ENCODE measurements at places on chromosomes 7 and 10.

DNA sequence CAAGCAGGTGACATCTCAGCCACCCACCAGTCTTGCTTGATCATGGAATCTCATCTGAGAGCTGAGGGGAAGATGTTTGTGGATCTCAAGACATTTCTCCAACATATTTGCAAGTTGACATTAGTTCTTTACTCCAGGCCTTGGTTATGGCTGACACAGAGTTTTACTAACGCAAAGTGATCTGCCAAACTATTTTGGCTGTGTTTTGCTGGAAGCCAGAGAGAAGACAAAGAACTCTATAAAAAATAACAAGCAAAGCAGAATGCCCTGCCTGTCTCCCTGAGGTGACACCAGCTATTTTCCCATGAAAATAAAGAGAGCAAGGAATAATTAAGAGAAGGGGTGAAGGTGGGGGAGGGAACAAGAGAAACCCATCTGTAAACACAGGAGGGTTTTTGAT lies 286.4 kb downstream of the WDR11 start:
- no peak for DNase-seq

DNA sequence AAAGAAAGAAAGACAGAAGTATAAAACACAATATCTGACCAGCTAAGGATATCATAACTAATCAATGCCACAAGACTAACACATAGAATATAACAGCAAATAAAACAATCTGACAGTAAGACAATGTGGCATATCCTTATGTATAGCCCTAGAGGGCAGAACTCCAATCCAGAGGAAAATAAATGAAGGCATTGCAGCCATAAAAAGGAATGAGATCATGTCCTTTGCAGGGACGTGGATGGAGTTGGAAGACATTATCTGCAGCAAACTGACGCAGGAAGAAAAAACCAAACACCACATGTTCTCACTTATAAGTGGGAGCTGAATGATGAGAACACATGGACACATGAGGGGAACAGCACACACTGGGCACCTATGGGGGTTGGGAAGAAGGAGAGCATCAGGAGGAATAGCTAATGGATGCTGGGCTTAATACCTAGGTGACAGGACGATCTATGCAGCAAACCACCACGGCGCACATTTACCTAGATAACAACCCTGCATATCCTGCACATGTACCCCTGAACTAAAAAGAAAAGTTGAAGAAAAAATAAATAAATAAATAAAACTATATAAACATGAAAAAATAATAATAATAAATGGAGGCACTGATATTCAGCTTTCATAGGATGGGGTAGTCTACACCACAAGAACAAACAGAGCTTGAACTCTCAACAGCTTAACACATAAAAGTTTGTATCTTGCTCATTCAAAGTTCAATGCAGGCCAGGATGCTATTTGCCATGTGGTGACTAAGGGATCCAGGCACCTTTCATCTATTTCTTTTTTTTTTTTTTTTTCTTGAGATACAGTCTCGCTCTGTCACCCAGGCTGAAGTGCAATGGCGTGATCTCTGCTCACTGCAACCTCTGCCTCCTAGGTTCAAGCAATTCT lies 66.1 kb upstream of the KAT6B start:
- DNase-seq, result no peak

DNA sequence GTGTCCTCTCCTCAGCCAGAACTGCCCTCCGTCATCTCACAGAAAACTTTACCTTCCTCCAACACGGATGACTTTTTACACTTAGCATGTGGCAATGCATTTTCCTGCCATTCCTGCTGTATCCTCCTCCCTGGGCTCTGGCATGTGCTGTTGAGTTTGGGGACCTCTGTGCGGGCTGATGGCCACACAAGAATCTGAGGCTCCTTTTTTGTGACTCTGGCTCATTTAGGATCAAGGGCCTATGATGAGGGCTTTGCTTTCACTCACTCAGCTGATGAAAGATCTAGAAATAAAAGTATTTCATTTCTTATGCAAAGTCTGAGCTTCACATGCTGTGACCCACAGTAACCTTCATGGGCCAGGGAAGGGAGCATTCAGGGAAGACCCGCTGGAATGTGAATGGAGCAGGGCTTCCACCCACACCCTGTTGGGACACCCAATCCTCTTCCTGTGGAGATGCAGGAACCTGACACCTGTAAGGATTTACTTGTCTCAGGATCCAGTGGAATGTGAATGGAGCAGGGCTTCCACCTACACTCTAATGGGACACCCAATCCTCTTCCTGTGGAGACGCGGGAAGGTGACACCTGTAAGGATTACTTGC lies 500.3 kb upstream of the MKI67 start:
- DNase-seq, result no peak

- DNase-seq, result no peak
Observed at GRCh38 chr7:47951374-47951773, 3.1 kb upstream of the PKD1L1 start.

DNA sequence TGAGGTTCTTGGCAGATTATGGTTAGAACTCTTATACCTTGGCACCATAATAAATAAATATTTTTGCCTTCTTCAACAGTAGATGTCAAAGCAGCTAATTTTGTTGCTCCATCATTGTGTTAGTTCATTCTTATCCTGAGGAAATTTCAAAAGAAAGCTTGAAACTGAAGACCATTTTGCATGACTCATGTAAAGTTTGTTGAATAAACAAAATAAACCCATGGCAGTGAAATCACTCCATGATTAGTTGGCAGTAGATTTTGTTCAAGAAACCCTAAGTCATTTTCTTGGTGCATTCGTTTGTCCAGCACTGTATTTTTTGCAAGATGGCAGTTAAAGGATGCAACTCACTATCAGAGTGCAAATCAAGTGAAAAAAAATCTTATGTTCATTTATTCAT lies 91.6 kb downstream of the HECW1 start:
- DNase-seq, result no peak

- DNase-seq, result peak; percentile 9
Observed at GRCh38 chr7:18647582-18647981, 152.0 kb downstream of the HDAC9 start.

GRCh38 chr10:32077896-32078485 lies 21.8 kb upstream of the KIF5B start:
- no peak for DNase-seq

DNA sequence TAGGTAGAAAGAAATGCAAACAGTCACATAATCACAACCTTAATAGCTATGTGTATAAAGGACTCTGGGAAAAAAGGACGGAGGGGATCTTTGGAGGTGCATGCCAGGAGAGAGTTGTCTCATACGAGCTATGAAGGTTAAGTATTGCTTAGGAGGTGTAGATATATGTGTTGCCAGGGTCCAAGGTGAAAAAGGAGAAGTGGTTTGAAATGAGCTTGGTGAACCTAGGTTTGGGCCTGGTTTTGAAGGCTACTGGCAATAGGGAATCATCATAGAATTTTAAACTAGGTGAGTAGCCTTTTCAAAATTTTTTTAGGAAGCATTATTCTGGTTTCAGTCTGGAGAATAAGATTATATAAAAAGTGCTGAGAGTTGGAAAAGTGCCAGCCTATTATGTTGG lies 336.8 kb downstream of the AUTS2 start:
- no peak for DNase-seq

DNA sequence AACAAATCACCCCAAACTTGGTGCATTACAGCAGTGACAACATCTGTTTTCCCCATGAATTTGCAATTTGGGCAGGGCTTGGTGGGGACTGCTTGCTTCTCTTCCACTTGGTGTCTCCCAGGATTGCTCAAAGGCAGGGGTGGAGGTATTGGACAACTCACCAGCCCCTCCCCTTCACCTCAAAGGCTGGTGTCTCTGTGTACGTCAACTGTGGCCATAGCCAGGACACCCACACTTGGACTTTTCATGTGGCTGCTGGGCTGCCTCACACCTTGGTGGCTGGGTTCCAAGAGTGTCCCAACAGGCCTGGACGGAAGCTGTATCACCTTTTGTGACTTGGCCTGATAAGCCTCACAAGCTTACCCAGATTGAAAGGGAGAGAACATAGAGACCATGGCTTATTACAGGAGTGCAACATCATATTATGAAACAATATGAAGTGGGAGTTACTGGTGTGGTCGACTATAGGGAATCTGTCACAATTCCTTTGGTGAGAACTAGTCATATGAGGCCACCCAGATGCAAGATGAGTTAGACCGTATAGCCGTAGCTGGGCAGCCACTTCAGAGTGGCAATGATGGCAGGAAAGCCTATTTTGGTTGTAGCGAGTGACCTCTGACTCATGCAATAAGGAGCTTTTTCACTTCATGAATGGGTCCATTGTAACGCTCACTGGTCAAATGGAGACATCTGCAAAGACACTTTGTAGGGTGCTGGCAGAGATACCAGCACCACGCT lies 187.6 kb upstream of the ITGB1 start:
- no peak for DNase-seq

DNA sequence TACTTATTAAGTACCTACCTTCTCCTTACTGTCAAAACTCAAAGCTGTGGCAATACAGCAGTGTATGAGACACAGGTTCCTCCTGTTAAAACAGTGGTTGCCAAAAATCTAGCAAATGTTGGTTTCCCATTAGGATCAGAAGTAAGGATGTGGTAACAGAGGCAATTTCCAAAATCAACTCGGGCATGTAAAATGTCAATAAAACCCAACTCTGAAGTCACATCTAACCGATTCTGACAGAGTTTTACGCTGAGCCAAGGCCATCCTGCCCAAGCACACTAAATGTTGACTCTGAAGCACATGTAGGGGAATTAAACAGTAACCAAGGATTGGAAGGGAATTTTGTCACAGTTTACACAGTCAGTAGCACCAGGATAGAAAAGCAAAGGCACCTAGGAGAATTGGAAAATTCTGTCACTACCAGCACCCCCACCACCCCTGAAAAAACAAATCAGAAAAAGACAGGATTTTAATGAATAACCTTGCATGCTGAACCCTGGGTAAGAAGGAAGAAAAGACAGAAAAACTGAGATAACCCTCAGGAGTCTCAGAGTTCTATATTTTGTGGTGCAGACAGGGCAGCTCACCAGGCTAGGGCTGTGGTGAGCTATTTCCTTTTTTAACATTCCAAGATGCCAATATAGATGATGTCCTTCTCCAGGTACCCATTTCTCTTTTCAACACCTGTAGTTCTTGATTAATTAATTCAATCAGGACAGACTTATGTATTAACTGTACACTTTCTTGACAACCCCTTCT lies 119.5 kb downstream of the DOCK4 start:
- no peak for DNase-seq

DNA sequence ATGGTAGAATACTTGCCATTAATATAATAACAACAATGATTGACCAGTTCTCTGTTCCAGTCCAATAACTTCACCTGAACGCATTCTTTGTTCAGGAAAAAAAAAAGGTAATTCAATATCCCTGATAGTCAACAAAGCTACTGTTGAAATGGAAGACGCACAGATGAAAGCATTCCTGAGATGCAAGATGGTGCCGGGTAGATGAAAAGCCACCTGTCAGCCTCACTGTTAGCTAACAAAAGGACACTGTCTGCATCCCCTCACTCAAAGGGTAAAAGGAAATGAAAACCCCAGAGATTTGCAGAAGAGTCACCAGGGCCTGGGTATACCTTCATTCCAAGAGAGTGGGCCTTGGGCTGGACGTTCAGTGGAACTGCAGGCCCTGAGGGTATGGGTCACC lies 357.4 kb downstream of the PLXNA4 start:
- DNase-seq, result no peak

DNA sequence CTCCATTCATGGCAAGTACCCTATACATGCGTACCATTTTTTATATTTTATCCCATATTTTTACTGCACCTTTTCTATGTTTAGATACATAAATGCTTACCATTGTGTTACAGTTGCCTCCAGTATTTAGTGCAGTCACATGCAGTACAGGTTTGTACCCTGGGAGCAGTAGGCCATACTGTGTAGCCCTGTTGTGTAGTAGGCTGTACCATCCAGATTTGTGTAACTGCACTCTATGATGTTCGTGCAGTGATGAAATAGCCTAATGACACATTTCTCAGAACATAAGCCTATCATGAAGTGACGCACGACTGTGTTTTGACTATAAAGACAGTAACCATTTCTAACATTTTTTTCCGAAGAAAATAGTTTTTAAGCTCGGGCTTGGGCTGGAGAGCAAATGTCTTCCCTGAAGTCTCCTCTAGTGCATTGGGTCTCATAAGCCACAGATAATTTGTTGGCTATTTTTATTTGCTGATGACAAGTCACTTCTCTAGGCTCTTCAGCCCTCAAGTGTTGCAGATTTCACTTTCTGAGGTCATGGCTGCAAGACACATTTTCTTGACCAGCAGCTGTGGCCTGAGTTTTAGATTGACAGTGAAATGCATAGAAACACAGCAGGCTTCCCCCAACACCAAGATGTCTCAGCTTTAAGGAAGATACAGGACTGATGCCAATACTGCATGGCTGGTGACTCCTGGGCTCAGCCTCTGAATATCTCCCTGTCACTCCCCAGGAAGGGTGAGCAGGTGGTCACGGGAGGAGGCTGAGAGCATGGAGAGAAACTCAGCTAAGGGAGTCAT lies 26.9 kb downstream of the EPDR1 start:
- no peak for DNase-seq

- DNase-seq, result peak; percentile 50
Observed at GRCh38 chr10:23886355-23886754, 322.6 kb upstream of the KIAA1217 start.

DNA sequence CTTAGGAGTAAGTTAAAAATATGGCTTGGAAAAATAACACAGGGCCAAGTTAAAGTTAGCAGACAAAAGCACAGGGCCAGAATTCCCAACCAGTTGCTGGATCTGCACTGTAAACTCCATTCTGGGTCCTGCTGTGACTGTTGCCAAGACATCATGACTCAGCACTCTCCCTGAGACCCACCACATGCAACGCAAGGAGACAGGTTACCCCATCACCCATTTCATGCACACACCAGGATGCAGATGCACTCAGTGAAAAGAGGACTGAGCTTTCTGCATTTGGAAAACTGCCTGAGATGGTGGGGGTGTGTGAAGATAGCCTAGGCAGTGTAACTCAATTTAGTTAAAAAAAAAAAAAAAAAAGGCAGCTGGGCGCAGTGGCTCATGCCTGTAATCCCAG lies 97.6 kb upstream of the ZNF438 start:
- no peak for DNase-seq

DNA sequence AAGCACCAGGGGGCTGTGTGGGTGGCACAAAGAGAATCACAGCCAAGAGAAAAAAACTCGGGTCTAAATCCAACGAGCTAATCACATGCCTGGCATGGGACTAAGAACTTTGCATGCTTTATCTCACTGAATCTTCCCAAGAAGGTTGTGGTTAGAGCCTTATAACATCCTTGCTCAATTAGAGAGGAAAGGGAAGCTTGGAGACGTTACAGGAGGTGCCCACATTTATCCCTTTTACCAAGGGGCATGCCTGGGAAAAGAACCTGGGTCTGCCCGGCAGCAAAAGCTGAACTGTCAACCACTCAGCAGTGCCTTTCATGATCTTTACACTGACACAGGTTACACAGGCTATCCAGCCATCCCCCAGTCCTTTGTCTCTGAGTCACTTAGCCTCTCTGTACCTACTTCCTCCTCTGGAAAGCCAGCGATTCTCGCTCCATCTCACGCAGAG lies 190.1 kb downstream of the PRPF18 start:
- no peak for DNase-seq

DNA sequence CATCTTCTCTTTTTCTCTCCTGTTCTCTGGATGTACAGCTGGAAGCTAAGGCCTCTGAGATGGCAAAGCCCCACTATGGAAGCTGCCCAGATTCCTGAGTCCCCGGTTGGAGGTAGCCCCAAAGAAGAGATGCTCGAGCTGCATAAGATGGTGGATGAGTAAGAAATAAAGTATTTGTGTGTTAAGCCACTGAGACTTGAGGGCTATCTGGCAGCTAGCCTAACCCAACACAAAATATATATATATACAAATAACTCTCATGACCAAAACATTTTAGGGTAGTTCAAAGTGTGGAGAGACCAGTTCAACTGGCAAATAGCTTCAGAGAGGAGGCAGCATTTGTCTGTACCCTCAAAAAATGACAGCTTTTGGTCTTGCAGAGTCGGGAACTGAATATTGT lies 72.4 kb upstream of the PDE1C start:
- DNase-seq, result no peak

- no peak for DNase-seq
Observed at GRCh38 chr10:96794836-96795733, 37.0 kb upstream of the LCOR start.

Data from OCI-M1 (cell line).